RPMI7951 (cell line): ENCODE measurements at places on chromosomes 6 and 20. TPM values are rescaled to one million over a fixed set of nuclear protein-coding genes. Genes with fewer than 3 reads are reported as not detected.

DNA sequence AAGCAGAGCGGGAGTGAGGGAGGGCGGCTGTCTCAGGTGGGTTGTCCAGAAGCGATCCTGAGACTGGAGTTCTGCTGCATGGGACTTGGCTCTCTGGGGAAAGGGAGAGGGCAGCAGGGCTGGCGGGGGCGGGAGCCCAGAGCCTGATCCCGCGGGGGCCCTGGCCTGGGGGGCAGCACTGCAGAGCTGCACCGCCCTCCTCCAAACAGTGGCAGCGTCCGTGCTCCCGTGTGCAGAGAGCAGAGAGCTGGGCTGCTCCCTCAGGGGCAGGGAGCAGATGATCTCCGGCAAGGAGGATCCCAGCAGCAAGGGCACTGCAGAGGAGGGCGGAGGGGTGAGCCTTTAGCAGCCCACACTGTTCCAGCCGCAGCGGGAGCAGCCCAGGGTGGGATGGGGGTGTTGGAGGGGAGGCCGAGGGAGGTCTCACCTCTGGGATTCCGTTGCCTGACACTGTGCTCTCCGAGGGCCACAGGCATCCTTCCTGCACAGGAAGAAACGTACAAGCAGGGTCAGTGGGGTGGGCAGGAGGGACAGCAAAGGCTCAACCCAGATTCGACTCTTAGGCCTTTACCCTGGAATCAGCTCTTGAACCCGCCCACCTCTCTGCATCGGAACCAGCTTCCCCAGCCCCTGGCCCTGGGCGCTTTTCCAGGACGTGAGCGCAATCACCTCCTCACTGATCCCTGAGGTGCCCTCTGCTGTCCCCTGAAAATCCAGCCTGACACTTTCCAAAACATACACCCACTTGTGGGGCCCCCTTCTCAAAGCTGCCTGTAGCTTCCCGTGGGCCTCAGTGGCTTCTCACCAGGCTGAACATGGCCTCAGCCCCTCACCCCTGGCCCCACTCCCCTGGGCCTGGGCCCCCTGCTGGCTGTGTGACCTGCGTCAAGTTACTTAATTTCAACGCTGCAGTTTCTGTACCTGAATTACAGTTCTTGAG is 32.6 kb upstream of the ZBP1 start:
- DNase-seq: no peak

DNA sequence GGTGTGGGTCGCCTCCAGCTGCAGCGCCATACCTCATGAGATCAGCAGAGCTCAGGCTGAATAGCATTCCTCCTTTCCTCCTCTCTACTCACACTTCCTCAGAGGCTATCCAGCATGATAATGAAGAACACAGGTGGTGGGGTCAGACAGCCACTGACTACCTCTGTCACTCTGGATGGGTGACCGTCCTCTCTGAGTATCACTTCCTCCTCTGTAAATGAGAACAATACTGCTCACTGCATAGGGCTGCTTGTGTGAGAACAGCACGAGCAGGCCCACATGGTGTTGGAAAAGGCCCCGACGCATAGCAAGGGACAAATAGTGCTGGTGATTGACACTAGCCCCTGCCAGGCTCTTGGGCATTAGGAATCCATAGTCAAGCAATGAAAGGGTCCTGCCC is 239.1 kb downstream of the PRKN start:
- no peak for DNase-seq

- no peak for DNase-seq
Observed at GRCh38 chr20:3031524-3032147, 11.8 kb upstream of the GNRH2 start.

DNA sequence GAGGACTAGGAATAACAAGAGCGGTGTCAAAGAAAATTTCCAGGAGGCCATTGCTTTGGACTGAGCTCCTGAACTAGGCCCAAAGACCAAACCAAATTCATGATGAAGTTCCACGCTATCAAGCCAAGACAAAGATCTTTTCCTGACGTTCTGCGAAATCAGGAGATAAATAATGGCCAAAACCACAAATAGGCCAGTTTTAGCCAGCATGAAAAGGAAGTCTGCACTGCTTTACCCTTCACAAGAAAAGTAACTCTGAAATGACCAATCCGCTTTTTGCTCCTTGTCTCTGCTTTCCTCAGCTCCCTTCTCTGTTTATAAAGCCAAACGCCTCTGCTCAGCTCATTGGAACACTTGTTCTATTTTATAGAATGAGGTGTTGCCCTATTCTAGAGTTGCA is 6.7 kb downstream of the NCOA5 start:
- DNase-seq: no peak

DNA sequence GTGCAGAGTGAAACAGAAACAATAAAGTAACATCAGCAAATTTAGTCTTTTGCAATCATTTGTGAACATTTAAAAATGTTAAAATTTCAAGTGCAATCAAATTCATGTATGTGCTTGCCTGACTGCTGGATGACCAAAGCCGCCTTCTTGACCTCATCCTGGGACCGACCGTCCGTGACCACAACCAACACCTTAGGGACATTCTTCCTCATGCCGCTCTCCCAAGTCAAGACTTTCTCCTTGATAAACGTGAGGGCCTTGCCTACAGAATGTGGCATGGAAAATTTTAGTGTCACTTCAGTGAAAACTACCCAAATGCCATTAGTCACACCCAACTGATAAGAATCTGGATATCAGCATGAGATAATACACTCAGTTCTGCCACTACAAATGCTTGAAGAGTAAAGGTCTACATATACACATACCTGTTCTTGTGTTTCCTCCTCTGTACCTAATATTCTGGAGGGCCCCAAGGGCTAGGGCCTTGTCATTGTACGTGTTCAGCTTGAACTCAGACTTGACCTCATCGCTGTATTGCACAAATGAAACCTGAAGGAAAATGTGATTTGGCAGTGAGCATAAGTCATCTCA is 86.8 kb downstream of the COL12A1 start:
- peak; percentile 19 for DNase-seq

DNA sequence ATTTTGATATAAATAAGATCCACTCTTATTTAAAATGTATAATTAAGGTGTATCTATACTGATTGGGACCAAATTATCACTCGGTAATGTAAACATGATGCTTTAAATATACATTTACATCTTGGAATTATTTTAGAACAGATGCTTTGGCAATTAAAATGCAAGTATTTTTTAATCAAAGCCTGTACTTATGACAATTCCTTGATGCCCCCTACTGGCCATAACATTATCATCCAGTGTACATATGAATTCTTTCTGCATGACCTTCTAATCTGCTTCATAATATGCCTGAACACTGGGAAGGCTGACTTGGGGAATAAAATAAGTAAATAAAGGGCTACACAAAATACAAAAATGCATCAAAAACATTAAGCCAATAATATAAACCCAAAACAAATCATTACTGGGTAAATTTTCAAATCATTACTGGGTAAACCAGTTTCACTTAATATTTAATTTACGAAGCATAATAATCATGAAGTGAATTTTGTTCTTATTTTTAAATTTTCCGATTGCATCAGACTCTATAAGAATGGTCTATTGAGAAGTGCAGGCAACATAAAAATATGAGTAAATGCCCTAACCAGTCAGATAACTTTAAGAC is 65.1 kb downstream of the CGA start:
- peak; percentile 51 for DNase-seq

The PNPLA1 gene
- not detected in 2 replicates for total RNA-seq

The PTPRT gene
- total RNA-seq: not detected in 2 replicates

The CD93 gene
- total RNA-seq: under 0.01 TPM in 1 of 2 replicates, not detected in the other

DNA sequence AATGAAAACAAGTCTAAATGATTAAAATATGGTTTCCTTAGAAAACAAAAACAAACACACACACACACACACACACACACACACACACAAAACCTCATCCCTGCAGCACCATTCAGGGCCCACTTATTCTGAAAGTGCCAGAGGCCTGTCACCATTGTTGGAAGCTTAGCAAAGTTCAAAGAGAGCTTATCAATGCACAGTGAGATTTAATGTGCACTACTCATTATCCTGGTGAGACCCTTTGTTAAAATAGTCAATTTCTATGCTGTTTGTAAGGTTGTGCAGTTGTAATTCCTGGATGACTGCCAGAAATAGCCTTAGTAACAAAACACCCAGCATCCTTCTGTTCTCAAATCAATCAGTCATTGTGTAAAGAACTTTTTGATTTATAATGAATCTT is 482.9 kb downstream of the GRIK2 start:
- no peak for DNase-seq

The SLC17A2 gene
- not detected in 2 replicates for total RNA-seq

DNA sequence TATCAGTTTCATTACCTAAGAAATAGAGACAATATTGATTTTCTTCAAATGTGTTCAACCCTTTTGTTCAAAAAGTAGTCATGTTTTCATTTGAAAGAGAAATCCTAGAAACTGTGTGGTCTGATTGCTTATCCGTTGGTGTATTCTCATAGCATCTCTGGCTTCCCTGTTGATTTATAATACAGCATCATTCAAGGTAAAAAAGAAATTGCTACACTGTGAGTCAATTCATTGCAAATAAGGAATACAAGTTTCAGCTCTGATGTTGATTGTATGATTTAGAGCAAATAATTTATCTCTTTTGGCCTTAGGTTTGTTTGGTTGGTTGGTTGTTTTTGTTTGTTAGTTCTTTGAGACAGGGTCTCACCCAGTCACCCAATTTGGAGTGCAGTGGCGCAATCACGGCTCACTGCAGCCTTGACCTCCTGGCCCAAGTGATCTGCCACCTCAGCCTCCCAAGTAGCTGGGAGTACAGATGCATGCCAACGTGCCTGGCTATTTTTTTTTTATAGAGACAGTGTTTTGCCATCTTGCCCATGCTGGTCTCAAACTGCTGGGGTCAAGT is 185.5 kb upstream of the TNFAIP3 start:
- no peak for DNase-seq

The MLIP gene
- not detected in 2 replicates for total RNA-seq

- DNase-seq: no peak
Observed at GRCh38 chr6:22448291-22448711, 121.1 kb upstream of the HDGFL1 start.

- no peak for DNase-seq
Observed at GRCh38 chr6:25882051-25882496, 8.0 kb upstream of the SLC17A3 start.

The GPSM3 gene
- 4.1 and 5.8 TPM in 2 replicates for total RNA-seq

GRCh38 chr6:167974640-167975344 is 22.7 kb upstream of the KIF25 start:
- DNase-seq: no peak

- DNase-seq: no peak
Observed at GRCh38 chr20:2874456-2874855, 1.2 kb downstream of the PTPRA start.

- DNase-seq: no peak
Observed at GRCh38 chr20:57526087-57526884, 1.3 kb upstream of the CTCFL start.

GRCh38 chr6:153780011-153780410 is 259.0 kb upstream of the OPRM1 start:
- DNase-seq: no peak

GRCh38 chr6:154058963-154059680 is 20.1 kb downstream of the OPRM1 start:
- no peak for DNase-seq

The WASF1 gene
- 10.1 and 19.0 TPM in 2 replicates for total RNA-seq

DNA sequence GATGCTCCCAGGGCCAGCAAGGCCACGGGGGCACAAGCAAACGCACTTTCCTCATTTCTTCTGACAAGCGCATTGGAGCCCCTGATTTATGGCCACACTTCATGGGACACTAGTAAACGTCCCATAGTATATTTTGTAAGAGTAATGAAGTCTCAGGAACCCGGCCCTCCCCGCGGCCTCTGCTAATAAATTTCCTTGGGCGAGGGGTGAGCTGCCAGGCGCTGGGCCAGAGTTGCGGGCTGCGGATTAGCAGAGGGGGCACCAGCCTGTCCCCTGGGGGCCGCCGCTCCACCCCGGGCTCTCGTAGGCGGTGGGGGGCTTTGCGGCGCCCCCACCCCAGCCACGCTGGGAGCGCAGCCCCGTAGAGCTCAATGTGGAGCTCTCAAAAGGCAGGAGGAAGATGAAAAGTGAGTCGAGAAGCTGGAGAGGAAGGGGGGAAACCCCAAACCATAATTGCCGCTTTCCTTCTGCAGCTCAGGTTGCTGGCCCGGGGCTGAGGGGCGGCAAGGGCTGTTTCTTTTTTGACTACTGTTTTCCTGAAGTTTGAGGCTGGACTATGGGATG is 173.6 kb downstream of the CDC5L start:
- no peak for DNase-seq

The OTOR gene
- not detected in 2 replicates for total RNA-seq

The IPCEF1 gene
- under 0.01 and 0.59 TPM in 2 replicates for total RNA-seq

The ZKSCAN3 gene
- 3.9 and 4.3 TPM in 2 replicates for total RNA-seq

DNA sequence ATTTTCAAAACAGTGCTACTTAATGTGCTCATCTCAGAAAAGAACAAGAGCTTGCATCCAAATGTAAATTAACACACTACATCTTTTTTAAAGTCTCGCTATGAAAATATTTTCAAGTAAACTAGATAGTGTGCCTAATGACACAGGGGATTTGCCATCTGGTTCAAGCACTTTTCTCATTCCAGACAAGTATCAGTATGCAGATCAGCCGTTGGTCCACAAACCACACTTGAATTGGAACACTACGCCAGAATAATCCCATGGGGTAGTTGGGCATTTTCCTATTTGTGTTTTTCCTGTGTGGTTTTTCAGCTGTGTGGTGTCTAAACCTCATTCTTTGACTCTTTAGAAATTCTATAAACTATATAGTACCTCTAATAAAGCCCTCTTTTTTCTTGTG is 256.2 kb downstream of the EPHA7 start:
- DNase-seq: no peak

DNA sequence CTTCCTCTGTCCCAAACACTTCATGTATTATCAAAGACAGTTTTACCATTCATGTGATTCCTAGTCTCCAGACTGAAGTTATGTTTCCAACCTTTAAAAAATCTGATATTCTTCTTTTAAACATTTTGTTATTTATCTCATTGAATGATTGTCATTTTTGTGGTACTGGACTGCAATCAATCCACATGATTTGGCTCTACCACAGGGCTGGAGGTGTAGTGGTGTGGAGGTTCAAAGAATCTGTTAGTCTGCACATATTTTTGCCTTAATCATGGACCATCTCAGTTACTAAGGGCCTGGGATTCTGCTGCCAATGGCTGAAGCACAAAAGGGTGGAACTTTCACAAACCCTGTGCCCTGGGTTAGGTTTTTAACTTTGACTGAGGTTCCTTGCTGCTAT is 164.1 kb upstream of the JAG1 start:
- no peak for DNase-seq

DNA sequence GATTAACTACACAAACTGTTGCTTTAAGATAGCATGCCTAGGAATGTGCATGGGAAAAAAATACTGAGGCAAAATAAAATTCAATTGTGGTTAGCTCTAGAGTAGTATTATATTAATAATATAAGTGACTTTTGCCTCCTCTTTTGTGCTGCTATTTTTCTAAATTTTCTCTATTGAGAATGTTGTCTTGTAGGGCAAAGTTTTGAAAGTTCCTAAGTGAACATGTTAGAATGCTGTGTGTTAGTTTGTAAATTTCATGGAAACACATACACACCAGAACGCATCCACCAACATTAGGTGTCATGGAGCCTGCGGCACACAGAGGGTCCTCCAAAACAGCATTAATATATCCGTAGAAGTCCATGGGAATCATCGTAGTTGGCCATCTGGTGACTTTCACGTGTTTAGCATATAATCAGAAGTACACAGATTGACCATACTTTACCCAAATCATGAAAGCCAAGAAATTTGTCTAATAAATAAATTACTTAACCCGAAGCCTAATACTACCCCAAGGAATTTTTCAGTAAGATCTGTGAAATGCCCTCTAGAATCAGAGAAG is 25.6 kb downstream of the ARHGAP18 start:
- DNase-seq: no peak

GRCh38 chr20:44011251-44011940 is 96.7 kb downstream of the TOX2 start:
- DNase-seq: no peak

- peak; percentile 92 for DNase-seq
Observed at GRCh38 chr20:33689973-33690372, 3.8 kb upstream of the E2F1 start.
